ENCODE measurements at places on chromosomes 1 and 21. TPM values are rescaled to one million over a fixed set of nuclear protein-coding genes. Genes with fewer than 3 reads are reported as not detected.
A peak's percentile ranks its signal among the peaks of the same experiment; 100 is the strongest.

KRTAP13-2 gene
- total RNA-seq = not detected

DNA sequence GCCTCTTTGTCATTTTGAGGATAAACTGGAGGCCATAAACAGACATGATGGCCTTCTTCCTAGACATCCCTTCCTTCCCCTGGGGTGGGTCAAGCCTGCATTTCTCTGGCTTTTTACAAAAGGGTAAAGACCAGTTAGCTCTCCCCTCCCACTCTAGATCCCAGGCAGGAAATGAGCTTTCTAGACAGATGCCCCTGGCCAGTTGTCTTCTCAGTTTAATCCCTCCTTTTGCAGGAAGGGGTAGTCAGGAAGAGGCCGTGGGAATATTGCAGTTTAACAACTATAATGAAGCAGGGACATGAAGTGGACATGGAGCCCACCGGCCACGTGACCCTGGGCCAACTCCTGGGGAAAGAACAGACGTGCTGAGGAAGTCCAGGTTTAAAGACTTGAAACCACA is 85.7 kb downstream of the NID1 start:
- DNase-seq = no peak

GRCh38 chr1:37246631-37247030 is 212.3 kb upstream of the GRIK3 start:
- DNase-seq = no peak

FAM78B gene
- total RNA-seq = 4.0 TPM

DNA sequence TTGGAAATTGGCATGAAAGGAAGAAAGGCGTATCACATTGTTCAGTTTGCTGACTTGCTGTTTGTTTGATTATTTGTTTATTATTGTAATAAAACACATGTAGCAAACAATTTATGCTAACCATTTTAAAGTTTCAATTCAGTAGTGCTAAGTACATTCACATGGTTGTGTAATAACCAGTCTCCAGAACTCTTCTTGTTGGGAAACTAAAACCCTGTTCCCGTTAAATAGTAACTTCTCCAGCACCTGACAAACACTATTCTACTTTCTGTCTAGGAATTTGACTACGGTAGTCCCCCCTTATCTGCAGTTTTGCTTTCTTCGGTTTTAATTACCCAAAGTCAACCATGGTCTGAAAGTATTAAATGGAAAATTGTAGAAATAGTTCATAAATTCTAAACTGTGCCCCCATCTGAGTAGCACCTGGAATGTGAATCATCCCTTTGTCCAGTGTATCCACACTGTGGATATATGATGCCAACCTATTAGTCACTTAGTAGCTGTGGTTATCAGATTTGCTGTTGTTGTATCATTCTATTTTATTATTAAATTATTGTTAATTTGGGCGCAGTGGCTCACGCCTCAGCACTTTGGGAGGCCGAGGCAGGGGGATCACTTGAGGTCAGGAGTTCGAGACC is 5.5 kb downstream of the MORC3 start:
- DNase-seq = peak; percentile 19

- no peak for DNase-seq
Observed at GRCh38 chr1:197761654-197762053, 13.6 kb downstream of the DENND1B start.

SPRR3 gene
- not detected for total RNA-seq

TPTE gene
- 5.9 TPM for total RNA-seq

SV2A gene
- 9.0 TPM for total RNA-seq

FHL3 gene
- 33.9 TPM for total RNA-seq

- DNase-seq = no peak
Observed at GRCh38 chr1:5225707-5226704, 571.6 kb downstream of the AJAP1 start.

GRCh38 chr1:166169182-166169581 is 2.4 kb upstream of the FAM78B start:
- DNase-seq = no peak

CSDE1 gene
- 1,260 TPM for total RNA-seq

FAM110D gene
- total RNA-seq = 0.51 TPM

DNA sequence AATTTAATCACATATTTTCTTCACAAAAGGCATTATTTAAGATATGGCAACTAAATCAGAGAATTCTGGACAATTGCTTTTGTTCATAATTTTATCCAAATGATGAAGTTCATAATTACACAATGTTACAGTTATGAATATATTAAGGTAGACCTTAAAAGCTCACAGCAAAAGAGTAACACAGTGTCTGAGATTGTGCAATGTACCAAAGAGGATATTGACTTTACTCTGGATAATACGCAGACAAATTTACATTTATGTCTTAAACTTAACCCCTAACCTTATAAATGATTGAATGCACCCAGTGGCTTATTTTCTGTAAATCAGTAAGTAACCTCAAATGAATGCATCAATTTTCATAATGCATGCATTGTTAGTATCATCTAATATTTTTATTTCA is 216.2 kb upstream of the SAMSN1 start:
- no peak for DNase-seq

KRTAP26-1 gene
- total RNA-seq = not detected

- no peak for DNase-seq
Observed at GRCh38 chr1:108047085-108047484, 82.1 kb upstream of the VAV3 start.

- no peak for DNase-seq
Observed at GRCh38 chr1:30743584-30744059, 14.0 kb downstream of the LAPTM5 start.

DNA sequence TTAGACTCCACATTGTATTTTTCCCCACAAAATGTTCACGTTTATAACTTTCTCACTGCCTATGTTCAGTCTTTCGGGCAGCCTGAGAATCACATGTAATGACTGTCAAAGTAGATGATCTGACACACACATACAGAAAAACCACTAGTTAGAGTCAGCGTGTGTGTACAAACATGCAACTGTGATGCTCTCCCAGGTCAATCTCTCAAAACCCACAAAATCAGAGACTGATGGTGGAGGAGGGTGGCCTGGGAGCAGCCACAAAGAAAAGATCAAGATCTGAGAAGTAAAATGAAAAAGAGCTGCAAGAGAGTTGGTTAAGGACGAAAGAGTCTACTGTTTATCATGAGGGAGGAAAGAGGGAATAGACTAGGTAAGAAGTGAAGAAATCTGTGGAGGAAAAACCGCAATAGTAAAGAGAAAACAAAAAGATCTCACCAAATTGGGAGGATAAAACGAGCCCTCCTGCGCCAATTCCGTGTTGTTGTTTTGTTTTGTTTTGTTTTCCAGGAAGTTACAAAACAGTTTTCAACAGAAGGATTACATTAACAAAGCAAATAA is 2.3 kb downstream of the EGLN1 start:
- DNase-seq = no peak

FAM72A gene
- total RNA-seq = 11.4 TPM

DNA sequence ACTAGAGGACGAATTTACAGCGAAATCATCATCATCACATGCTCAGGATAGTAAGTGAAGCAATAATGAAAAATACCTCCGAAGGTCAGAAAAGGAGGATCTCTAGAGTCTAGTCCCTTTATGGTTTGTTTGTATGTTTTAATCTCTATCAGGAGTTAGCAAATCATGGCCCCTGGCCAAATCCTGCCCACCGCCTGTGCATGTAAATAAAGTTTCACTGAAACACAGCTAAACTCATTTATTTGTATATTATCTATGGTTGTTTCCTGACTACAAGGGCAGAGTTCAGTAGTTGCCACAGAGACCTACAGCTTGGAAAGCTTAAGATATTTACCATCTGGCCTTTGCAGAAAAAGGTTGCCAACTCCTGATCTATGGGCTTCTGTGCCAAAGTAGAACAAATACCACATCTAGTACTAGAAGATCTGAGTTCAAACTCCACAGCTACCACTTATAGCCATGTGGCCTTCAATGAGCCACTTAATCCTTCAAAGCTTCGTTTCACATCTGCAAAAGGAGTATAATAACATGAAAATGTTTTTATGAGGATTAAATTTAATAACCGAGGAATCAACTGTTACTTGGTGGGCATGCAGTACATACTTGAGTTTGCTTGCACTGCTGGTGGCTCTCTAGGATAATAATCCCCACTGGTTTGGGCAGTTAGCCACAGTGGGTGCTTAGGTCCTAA is 94.0 kb upstream of the KIF26B start:
- DNase-seq = no peak

CAPN2 gene
- total RNA-seq = 186 TPM

- DNase-seq = peak; percentile 57
Observed at GRCh38 chr1:231062500-231063270, 22.6 kb upstream of the FAM89A start.

GRCh38 chr1:73659136-73659535 is 538.8 kb downstream of the LRRIQ3 start:
- no peak for DNase-seq

RGS4 gene
- 68.6 TPM for total RNA-seq

HSD3B2 gene
- not detected for total RNA-seq

DNA sequence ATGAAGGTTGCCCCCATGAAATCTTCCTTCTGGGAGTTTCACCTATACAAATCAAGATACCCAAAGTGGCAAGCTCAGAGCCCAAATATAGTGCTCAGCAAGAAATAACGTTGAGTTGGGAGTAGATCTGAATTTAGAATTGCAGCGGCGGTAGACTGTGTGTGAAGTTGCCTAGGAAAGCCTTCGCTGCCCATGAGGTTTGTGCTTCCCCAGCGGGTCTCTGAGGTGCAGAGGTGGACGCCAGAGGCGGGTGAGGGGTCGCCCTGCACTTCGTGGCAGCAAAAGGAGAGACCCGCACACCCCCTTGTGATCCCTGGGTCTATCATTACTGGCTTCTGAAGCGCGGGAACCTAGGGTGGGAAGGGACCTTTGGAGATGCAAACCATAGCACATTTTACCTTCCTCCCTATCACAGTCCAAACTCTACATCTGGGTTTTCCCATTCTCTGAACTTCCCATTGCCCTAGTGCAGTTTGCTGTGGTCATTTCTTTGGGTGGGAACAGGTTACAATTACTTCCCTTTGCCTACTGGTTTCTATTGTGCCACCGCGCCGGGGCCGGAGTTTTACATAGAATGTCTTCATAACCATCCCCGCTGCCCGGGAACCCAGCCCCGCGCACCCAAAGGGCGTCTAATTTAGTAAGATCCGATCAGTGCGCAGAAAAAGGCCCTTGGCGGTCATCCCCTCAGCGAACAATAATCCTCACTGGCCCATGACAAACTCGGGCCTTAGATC is 5.2 kb downstream of the TBX15 start:
- no peak for DNase-seq

DNA sequence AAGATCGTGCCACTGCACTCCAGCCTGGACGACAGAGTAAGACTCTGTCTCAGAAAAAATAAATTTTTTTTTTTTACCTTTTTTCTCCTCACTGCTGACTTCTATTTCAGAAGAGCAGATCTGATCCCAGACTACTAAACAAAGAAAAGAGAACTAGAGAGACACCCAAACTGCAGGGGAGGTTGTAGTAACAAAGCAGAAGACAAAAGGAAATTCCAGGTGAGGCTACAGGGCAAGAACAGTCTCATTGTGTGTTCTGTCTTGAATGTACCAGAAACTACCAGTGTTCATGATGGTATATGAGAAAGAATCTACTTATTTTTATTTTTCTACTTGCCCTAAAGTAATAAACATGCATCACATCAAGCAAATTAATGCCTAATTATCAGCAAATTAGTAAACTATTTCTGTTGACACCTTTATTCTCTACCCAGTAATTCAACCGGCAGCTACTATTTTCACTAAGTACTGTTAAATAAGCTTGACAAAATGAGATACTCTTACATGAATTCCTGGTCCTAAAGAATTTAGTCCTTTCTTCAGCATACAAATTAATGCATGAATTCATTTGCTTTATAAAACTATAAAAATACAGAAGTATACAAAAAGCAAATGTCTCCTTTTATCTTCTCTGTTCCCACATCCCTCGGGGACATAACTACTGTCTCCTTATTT is 40.6 kb downstream of the ARID4B start:
- DNase-seq = no peak

TSACC gene
- not detected for total RNA-seq

DNA sequence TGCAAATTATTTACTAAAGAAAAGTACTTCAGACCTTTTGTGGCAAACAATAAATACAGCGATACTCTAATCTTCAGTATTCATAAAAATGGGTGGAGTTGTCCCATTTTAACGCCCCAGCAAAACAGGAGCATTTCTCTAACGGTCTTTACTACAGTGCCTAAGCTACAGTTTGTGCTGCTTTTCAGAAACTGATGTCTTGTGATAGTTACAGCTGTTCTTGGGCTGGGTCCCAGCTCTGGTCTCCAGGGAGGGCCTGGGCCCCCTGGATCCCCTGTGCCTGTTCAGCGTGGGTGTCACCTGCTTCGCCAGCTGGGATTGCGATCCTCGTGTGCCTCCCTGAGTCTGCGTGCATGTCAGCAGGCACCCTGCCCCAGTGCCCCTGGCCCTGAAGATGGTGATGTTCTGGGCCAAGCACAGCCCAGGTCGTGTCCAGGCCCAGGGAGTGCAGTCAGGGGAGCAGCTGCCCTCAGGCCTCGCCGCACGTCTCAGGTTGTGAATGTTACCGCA is 64.0 kb upstream of the DIP2A start:
- no peak for DNase-seq

DNA sequence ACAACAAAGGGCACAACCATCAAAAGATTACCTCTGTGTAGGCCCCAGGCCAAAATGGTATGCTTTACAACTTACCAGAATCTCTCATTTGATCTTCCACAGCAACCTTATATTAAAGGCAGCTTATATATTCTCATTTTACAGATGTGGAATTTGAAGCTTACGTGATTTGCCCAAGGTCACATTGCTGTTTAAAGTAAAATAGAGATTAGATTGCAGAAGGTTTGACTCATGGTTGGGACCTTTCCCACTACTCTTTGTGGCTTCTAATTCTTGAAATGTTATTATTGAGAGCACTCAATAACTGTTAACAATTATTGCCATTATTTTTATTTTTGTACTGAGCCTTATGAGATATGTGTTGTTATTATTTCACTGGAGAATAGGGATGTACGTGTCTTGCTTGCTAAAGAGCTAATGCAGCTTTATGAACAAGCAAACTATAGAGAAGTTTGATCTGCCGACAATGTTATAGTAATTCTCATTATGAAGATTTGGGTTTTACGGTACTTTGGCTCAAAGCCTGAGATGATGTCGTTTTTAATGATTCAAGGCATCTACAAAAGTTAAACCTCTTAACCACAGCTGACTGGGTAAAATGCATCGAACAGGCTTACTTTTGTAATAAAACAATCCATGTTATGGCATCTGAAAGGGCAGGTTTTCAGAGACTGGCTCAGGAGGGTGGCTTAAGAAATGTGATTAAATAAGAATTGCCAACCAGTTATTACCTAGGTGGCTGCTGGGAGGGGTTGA is 43.3 kb upstream of the TSNAX start:
- DNase-seq = no peak

AZIN2 gene
- total RNA-seq = 2.4 TPM

- no peak for DNase-seq
Observed at GRCh38 chr1:25036117-25036546, 106.1 kb upstream of the RUNX3 start.

RUNX3 gene
- 5.6 TPM for total RNA-seq

- no peak for DNase-seq
Observed at GRCh38 chr1:37037690-37038089, 3.4 kb upstream of the GRIK3 start.

TGFB2 gene
- total RNA-seq = 12.6 TPM

DNA sequence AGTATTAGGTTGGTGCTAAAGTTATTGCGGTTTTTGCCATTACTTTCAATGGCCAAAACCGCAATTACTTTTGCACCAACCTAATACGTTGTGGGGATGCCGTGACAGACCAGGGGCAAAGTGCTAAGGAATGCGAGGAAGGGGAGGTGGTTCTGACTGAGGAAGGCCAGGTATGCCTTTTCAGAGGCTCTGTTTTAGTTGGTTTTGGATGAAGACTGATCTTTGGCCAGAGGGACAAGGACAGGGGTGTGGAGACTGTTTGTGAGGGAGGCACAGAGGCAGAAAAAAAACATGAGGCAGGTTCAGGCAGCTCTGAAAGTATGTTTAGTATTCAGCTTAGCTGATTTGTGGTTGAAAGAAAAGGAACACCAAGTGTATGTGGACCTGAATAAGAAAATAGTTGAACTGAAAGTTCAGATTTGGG is 358.2 kb downstream of the RPS6KC1 start:
- no peak for DNase-seq

All from Daoy (cell line).